Heart right ventricle (tissue), 16 donors: ENCODE measurements at places on chromosomes 16 and 17. TPM values are rescaled to one million over a fixed set of nuclear protein-coding genes. Genes with fewer than 3 reads are reported as not detected.

GRCh38 chr17:7613769-7614424 is 800 bp downstream of the FXR2 start:
- no peak for DNase-seq

DNA sequence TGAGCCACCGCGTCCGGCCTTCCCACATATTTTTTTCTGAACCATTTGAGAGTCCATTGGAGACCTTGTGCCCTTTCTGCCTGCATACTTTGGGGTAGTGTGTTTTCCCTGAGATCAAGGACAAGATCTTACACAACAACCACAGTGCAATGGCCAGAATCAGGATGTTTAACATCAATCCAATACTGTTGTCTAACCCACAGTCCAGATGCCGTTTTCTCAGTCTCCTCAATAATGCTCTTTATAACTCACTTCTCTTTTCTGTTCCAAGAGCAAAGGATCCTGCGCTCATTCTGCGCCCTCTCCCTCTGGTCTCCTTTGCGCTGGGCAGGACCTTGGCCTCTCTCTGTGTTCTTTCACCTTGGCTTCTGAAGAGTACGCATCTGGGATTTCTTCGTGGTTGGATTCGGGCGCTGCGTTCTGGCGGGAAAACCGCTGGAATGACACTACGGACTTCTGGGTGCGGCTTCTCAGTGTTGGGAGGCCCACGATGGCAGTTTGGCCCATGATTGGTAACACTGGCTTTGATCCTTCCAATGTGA is 16.6 kb downstream of the CBX4 start:
- no peak for DNase-seq

DNA sequence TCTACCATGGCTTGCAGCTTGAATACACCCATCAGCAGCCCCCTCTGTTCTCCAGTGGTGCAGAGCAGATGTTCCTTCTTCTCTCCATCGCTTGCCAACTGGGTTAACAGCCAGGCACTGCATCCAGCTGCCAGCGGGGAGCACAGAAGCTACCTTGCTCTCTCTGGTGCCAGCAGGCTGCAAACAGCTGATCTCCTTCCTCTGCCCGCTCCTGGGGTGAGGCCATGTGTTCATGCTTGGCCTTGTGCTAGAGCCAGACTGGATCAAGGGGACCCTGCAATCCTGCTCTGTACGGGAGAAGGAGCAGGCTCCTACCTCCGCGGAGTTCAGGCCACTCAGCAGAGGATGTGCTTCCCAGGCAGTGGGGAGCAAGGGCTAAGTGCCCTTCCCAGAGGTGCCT is 24.1 kb upstream of the ENGASE start:
- DNase-seq, result no peak

DNA sequence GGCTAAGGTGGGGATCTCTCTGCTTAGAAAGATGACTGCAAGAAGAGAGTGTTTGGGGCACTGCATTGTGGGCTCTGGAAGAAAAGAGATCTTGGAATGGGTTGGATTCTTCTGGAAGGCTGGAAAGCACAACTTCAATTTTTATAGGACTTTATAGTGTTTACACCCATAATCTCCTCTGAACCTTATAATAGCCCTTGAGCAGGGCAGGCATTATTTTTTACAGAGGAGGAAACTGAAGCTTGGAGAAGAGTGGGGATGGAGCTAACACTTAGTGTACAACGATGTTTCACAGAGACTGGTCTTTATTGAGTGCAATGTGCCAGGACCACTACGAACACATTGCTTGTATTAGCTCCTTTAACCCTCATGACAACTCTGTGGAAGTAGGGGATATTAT is 10.4 kb downstream of the TNS4 start:
- no peak for DNase-seq

DNA sequence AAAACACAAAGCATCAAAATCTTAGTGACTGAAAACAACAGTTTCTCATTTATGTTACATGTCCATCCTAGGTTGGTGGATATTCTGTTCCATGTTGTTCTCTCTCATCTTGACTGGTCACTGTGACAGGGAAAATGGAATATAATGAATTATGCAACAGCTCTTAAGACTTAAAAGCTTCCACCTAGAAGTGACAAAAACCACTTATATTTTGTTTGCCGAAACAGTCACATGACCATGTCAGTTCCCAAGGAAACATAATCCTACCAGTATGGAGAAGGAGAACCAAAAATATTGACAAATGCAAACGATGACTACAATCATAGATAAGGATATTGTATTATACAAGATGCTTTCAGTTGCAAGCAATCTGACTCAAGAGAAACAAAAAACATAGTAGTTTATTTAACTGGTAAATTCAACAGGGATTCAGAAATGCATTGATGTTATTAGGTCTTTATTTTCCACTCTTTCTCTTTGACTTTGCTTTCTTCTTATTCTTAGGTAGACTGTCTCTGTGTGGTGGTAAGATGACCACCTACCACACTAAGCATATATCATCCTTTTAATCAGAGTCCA is 103.8 kb downstream of the SSH2 start:
- no peak for DNase-seq

- DNase-seq, result no peak
Measured at GRCh38 chr16:4412159-4412558, 4.2 kb downstream of the CORO7 start.

DNA sequence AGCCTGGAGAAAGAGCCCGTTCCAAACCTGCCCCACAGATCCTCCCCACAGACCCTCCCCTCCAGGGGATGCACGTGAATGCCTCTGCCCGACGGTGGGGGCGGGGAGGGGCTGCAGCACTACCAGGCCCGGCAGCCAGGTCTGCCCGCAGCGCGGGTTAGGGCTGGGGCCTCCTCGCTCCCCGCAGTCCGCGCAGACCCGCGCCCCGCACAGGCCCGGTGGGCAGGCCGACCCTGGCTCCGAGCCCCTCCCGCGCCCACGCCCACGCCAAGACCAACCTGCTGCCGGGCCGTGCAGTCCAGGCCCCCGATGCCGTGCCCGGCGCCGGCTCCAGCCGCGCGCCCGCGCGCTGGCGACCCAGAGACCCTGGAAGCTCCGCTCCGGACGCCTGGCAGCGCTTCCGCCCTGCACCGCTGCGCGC is at the start of gene RPUSD1:
Gene RPUSD1, minus strand, starts transcription at position 404 of the 421 bp plus-strand sequence. CDS start 644 bp downstream, outside the sequence.
- DNase-seq, result no peak

DNA sequence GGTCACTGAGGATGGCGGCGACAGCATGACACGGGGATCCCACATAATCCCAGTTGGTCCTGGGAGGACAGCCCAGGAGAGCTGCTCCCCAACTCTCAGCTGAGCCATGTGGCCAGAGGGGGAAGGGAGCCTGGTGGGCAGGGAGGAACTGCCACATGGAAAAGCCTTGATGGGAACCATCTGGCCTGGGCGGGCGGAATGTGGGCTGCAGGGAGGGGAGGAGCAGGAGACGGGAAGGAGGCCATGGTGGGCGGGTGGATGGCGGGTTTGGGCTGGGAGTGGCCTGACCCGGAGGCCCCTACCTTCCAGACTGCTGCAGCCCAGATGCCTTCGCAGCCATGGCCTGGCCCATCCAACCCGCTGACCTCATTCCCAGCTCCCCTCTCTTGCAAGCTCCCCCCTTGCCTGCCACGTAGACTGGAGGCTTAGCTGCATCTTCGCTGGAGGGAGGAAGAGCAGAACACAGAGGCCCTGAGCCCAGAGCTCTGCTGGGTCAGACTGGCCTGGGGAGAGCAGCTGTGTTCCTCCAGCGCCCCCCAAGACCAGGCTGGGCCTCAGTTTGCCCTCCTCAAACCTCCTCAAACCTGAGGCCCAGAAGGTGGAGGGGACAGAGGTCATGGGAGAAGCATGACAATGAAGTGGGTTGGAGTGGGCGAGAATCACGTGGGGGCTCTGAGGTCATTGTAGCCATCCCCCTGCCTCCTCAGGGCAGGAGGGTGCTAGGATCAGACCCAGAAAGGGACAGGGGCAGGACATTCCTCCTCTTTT is 8.2 kb upstream of the COL1A1 start:
- DNase-seq, result peak; percentile 89

- no peak for DNase-seq
Measured at GRCh38 chr17:10126276-10126615, 72.2 kb downstream of the GAS7 start.

DNA sequence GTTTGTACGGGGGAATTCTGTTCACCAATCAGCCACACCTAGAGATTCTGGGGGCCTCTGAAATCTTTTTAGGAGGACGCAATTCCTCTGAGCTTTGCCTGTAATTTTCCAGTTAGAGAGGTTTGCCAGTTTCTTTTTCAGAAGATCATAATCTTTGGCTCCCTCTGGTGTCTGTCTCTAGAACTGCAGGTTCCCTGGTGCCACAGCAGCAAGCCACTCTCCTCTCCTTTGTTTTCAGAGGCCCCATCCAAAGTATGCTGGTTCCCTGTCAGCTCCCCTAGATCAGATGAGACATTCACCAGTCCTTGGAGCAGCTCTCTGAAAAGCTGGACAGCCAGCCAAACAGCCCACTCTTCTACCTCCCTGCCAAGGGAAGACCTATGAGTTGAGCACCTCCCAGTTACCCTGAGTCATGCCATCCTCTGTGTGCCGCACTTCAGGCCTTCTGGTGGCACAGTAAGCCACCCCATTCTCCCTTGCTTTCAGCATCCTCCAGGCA is 36.1 kb downstream of the RNF112 start:
- DNase-seq, result no peak

DNA sequence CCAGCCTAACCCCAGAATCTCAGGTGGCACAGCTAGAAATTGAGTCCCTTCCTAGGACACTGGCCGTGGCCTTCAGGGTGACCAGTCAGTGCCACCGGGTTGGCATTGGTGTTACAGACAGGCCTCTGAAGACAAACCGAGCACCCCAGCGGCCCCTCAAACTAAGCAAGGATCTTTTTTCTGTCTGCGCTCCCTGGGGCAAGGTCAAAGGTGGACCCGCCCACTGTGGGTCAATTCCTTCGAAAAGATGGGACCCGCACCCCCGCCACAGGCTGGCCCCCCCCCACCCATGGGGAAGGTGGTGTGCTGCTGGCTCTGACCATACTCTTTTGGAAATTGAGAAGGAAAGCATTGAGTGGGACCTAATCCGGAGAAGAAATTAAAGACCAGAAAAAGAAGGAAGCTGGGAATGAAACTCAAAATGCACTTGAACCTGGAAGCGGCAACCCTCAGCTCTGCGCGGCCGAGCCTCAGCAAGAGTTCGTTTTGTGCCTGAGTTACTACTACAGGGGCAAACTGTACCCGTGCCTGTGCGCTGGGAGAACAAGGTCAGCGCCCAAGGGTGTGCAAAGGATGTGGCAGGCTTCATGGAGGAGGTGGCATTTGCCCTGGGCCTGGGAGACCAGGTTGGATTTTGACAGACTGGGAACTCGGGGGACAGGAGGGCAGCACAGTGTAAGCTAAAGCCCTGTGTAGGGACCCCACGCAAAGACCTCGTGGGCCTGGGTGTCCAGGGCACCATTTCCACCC is 20.4 kb downstream of the TMC6 start:
- no peak for DNase-seq

DNA sequence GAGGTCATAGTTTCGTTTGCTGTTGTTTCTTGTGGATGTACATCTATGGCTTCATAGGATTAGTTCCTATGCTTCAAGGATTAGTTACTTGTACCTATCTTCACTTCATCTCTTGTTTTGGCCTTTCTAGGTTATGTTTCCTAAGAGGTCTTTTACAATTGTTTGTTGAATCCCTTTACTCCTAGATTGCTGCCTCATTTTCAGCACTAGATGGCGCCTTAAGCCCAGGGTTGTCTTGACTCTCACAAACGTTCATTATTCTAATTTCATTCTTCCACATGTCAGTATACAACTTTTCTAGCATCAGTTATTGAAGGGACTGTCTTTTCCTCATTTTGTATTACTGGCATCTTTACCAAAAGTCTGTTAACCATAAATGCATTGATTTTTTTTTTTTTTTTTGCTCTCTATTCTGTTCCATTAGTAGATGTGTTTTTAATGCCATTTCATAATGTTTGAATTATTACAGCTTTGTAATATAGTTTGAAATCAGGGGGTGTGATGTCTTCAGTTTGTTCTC is 45.0 kb upstream of the NACA2 start:
- DNase-seq, result no peak

- DNase-seq, result peak; percentile 63
Measured at GRCh38 chr17:44522883-44523671, 19.9 kb upstream of the GPATCH8 start.

DNA sequence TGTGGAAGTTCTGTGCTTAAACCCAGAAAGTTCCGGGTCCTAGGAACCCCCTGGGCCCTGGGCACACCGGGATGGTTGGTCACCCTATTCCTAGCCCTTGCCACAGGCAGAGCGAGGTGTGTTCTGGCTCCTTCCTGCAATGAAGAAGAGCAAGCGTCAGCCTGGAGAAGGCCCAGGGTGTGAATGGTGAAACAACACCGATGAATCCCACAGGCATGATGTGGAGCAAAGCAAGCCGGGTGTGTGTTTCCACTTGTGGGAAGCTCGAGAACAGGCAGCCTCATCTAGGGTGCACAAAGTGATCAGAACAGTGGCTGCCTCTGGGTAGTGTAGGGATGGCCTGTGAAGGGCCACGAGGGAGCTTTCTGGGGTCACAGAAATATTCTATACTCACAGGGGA is 13.8 kb downstream of the KCNG4 start:
- no peak for DNase-seq

- DNase-seq, result no peak
Measured at GRCh38 chr16:9969580-9969979, 212.6 kb downstream of the GRIN2A start.

- no peak for DNase-seq
Measured at GRCh38 chr17:81148571-81148970, 16.7 kb upstream of the PVALEF start.

DNA sequence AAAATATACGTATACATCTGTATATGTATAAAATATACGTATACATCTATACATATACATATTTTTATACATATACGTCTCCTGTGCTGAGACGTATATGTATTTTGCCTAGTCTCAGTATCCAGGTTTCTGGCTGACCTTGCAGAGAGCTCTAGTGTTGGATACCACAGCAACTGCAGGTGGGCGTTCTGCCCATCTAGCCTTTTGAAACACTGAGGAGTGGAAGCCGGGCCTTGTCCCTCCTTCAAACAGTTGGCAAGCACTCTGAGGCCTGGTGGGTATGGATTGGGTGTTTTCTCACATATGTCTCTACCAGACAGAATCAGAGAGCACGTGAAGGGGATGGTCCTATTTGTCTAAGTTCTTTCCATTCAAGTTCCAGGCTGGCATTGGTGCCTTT is 39.4 kb upstream of the MRC2 start:
- no peak for DNase-seq

GRCh38 chr17:70119545-70119944 is 44.5 kb downstream of the KCNJ16 start:
- no peak for DNase-seq

DNA sequence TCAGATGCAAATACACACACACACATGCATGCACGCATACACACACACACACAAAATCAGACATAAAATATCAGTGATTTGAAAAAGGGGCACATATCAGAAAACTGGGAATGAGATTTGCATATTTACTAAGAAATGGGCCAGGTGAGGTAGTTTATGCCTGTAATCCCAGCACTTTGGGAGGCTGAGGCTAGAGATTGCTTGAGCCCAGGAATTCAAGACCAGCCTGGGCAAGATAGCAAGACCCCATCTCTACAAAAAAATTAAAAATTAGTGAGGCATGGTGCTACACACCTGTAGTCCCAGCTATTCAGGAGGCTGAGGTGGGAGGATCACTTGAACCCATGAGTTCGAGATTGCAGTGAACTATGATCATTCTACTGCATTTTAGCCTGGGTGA is 22.4 kb upstream of the PNPO start:
- DNase-seq, result no peak

The AANAT gene
- not detected for total RNA-seq

The TXNDC11 gene
- 18.1 TPM for total RNA-seq

The KRT15 gene
- not detected for total RNA-seq

The ABCA9 gene
- 19.9 TPM for total RNA-seq

The CACNG5 gene
- not detected for total RNA-seq

The TMC7 gene
- total RNA-seq, result 0.90 TPM

The TUBG2 gene
- total RNA-seq, result 14.1 TPM

The NATD1 gene
- total RNA-seq, result 23.1 TPM

The SPIRE2 gene
- total RNA-seq, result 1.9 TPM

The KRT33B gene
- total RNA-seq, result not detected

The RNU2-1 gene
- 1,696 TPM for total RNA-seq
